ENCODE measurements at places on chromosomes 16 and 17.
A peak's percentile ranks its signal among the peaks of the same experiment; 100 is the strongest.

DNA sequence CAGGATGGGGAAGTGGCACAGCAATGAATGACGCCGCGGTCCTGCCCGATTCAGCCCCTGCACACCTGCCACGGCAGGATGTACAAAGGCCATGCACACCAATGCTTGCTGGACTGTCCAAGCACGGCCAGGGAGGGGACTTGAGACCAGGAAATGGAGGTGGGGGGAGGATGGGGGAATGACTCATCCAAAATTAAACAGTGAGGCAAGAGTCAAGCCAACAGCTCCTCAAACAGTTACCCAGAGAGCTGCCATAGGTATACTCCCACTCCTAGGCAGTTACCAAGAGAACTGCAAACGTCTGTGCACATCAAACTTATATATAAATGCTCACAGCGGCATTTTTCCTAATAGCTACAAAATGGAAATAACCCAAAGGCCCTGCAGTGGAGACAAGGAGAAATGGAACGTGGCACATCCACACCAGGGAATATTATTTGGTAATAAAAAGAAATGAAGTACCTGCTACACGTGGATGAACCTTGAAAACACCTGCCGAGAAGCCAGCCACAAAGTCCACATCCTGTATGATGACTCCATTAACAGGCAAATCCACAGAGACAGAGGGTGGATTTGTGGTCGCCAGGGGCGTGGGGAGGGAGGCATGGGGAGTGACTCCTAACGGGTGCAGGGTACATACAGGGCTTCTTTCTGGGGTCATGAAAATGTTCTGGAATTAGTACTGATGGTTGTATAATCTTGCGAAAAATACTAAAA lies 54.1 kb downstream of the VAC14 start:
- DNase-seq: peak; percentile 8

DNA sequence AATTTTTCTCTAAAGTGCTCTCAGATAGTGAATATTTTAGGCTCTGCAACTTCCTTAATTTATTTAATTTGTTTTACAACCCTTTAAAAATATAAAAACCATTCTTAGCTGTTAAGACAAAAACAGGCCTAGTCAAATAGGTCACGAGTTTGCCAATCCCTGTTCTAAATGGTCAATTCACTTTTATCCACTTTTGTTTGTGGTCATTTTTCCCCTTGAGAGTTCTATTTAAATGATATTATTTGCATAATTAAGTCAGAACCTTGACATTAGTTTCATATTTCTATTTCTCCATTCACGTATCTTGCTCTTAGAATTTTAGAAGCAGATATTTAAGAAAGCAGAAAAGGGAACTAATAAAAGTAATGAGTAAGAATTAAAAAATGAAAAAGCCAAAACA lies 4.0 kb downstream of the AMFR start:
- no peak for DNase-seq

DNA sequence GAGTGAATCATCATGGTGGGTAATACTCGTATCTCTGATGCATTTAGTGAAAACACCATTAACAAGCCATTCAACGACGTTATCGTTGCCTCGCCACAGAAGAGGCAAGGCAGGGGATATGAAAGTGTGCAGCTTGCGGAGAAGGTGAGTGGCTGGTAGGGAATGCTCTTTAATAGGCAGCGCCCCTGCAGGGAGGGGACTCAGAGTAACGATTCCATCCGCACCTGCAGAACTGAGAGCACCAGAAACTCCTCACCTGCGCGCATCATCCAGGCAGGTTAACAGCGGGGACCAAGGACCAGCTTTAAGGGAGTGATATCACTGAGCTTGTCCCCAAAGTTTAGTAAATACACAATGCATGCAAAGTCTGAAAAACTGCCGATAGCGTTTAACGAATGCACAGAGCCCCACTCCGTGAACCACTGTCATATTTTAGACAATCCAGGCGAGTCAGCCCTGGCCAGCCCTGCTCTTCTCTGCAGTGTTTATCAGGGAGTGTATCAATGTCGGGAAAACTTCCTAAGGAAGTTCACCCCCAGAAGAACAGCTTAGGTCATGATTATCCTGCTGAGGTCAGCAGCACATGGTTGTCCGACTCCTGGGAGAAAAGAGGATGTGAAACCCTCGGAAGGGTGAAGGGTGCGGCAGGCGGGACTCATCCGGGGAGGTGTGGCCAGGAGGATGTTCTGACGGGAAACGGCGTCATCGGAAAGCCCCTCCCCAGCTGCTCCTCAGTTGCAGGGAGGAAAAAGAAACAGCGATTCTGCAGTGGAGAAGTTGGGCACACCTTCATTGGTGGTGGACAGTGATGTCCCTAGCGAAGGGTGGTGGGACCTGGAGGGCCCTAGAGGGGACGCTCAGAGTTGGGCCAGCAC lies 68.5 kb upstream of the DNAH17 start:
- DNase-seq: no peak

DNA sequence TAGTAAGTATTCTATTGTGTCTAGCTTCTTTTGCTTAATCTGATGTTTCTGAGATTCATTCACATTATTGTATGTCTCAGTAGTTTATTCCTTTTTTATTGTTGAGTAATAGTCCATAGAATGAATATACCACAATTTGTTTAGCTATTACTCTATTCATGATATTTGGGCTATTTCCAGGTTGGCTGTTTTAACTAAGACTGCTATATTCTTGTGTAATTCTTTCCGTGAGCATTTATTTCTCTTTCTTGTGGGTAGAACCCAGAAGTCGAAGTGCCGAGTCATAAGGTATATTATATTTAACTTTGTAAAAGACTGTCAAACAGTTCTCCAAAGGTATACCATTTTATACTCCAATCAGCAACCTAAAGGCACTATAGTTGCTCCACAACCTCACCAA lies 160.8 kb downstream of the ANKFN1 start:
- DNase-seq: no peak

GRCh38 chr17:60108712-60109111 lies 30.0 kb upstream of the HEATR6 start:
- no peak for DNase-seq

DNA sequence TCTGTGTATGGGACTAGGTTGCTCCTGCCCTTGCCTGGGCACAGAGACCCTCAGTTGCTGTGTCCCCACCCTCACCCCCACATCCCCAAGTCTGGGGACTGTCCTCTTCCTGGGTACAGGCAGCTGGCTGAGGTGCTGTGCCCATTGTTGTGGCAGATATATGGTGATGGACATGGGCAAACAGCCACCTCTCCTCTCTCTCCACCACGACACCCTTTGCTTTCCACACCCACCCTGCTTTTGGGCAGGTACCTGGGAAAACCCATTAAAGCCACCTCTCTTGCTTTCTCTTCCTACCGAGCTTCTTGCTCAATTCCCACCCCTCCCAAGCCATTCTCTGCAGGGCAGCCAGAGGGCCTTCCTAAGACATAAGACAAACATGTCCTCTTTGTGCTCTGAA lies 21.7 kb downstream of the TRPV2 start:
- no peak for DNase-seq

DNA sequence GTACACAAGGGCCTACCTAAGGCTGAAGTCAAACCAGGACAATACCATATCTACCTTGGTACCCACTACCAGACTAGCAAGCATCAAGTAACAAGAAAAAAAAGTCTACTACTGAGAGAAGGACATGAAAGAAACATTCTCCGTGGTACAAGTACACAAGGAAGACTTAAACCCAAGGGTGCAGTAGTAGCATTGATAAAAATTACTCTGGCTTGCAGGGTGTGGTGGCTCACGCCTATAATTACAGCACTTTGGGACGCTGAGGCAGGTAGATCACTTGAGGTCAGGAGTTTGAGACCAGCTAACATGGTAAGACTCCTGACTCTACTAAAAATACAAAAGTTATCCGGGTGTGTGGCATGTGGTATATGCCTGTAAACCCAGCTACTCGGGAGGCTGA lies 386.5 kb upstream of the PMFBP1 start:
- no peak for DNase-seq
